ENCODE measurements at places on chromosomes 6 and 20.

DNA sequence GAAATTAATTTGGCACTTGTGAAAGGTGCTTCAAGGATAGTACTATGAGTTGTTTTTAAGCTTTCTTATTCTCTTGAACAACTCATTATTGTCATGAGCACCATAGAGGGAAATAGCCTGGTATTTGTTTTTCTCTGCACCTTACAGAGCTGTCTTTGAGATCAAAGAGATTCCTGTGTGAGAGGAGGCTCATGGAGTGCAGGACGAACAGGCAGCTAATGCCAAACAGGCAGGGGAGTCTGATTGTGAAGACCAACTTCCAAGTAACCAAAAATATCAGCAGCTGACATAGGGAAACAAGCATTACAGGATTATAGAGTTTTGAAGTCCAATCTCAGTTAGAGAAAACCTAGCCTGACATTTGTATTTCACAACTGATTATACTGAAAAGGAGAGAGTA lies 110.6 kb upstream of the TENT5A start:
- no peak for DNase-seq

- DNase-seq: no peak
Measured at GRCh38 chr6:52399511-52400312, 20.4 kb upstream of the EFHC1 start.

DNA sequence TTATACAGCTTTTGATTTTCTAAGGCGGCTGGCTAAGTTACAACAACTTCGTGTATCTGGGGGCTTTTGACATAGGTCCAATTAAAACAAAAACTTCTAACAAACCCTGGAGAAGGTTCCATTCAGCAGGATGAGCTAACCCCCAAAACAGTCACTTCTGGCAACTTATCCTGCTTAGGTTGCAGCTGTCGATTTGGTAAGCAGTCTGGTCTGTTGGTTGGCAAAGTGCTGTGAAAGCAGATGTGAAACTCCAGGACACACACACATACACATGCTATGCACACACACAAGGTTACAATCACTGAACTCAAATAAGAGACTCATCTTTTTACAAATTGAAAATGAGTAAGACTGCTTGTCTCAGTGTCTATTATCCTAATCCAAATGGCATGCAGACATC lies 119.0 kb upstream of the STMND1 start:
- DNase-seq: no peak

DNA sequence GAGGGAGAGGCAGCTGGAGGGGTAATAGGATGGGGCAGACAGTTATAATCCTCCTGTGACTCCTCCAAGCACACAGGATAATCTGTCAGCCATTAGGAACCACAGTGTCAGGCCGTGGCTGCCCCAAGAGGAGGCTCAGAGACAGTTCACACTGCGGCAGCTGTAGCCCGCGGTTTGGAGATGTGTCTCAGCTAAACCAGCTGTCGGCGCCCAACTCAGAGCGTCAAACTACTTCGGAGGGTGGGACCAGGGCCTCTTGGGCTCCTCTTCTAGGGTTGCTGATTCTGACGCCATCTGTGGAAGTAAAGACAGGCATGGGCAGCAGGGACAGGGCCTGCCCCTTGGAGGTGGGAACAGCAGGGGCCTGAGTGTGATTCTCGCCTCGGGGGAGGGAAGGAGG lies 309.8 kb downstream of the CDC5L start:
- DNase-seq: no peak

DNA sequence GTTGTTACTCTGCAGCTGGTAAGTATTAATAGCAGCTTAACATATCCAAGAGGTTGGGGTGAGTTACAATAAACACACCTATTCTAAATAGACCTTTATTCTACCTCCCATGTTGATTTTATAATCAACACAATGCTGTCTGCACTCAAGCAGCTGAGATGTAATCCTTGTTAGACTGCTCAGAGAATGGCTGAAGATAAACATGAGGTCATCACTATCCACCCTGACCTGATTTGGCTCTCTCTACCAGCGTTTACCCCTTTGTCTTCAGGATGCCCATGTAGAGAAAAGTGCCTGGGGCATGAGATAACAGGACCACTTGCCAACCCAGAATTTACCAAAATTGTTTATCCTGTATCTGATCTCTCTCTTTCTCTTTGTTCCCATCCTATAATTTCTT lies 220.7 kb upstream of the DEFB112 start:
- no peak for DNase-seq

DNA sequence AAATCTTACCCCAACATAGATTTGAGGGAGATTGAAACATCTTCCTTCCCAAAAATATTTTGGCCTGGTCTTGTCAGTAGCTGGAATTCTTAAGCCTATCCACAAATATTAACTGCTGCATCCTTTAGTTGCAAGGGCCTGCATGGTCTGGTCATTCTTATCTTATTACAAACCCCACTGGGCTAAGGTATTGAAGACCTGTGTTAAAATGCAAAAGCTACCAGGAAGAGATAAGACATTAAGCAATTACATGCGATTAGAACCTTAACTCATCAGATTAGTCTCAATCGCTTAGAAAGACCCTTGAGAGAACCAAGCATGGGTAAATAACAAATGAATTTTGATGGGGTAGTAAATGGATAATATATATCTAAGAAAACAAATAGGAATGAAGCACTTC lies 426.6 kb downstream of the FRK start:
- no peak for DNase-seq

- no peak for DNase-seq
Measured at GRCh38 chr6:153787341-153787606, 251.8 kb upstream of the OPRM1 start.

DNA sequence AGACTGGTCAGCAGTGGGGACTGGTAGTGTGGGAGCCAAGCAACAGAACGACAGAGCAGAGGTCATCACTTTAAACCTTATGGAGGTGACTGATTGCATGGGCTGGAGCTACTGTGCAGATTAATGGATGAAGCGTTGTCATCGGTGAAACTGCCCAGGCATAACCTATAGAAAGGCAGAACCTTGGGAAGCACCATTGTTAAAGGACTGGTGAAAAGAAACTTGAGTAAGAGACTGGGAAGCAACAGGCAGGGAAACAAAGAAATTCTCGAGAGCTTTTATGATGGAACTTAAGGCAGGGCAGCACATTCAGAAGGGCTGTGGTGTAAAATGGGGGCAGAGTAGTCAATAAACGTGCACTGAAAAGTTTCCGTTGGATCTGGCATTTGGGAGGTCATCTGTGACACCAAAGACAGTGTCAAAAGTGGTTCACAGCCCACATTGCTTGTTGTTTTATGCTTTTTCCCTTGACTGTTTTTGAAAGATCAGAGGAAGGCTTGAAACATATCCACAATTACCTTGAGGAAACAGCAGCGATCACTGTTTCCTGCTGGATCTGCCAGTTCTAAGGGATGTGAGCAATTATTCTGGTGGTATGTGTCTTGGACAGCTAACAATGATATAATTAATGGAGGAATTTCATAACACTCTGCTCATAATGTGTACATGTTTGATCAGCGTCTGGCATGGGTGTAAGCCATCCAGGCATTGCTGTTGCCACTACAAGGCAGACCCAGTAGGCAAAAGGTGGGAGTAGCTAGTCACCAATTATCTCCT lies 62.7 kb downstream of the LRRC1 start:
- DNase-seq: no peak

- DNase-seq: no peak
Measured at GRCh38 chr20:35551503-35551902, 9.6 kb downstream of the ERGIC3 start.

DNA sequence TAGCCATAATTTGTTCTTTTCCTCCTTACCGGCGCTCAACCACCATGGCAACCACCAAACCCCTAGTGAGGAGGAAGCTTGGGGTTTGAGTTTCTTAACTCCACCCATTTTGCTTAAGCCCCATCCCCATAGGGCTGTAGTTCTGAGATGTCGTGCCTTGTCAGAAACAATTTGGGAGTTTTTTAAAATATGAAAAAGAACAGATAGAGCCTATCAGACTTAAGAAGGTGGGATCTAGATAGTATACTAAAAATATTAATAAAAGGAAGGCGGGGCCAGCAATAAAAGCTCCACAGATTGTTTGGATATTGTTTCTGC lies 5.6 kb downstream of the BRD2 start:
- peak; percentile 76 for DNase-seq

GRCh38 chr20:17904027-17904426 lies 64.6 kb downstream of the SNX5 start:
- DNase-seq: no peak

GRCh38 chr6:30828027-30828962 lies 56.0 kb upstream of the DDR1 start:
- DNase-seq: peak; percentile 84

DNA sequence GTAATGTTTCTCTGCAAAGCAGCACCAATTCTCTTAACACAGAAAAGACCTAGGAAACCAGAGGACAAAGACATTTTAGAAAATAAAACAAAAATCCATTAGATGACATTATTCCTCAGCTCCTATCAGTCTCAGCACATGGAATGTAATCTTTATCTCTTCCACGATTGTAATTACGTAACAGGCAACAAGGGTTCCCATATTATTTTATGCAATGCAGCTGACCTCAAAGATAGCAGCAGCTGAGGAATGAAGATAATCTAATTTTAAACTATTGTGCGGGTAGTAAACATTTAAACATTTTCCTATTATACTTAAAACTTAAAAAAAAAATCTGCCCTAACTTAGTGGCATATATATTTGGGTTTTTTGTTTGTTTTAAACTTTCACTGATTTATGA lies 33.0 kb upstream of the PTCHD4 start:
- no peak for DNase-seq

DNA sequence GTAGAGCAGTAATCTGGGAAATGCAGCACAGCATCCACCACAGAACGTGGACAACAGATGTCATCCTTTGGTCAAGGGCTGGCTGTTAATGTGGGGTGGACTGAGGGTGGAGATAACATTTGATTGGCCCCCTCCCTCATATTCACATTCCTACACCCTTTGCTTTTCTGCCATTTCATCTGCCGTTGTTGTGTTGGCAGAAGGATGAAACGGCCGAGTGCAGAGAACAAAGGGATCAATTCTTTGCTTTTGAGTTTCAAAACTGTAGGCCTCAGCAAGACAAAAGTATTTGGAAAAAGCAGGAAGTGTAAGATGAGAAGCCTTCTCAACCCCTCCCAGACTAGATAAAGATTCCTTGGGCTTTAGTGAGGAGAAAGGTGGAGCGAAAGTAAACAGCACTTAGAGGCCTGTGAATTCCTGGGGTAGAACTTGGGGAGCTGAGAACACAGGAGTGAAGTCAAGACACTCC lies 74.2 kb upstream of the PHIP start:
- no peak for DNase-seq

DNA sequence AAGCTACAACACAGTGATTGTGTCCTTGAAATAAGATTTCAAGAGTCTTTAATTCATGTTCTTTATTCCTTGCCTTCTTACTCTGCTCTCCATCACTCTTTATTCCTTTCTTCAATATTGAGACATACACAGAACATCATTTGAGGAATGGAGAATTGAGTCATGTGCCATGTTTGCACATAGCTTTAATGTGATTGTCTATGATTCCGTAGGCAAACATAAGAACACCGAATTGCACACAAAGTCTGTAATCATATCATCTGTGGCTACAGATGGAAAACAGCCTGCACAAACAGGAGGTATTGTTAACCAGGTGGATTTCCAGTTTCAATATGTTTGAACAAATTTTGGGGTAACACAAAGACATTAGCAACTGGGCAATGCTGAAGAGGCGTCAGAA lies 571.6 kb upstream of the GJE1 start:
- no peak for DNase-seq

GRCh38 chr6:169930799-169931198 lies 179.4 kb downstream of the ERMARD start:
- DNase-seq: no peak

- no peak for DNase-seq
Measured at GRCh38 chr6:160031442-160031841, 62.6 kb downstream of the IGF2R start.

GRCh38 chr6:28384143-28384533 lies 15.4 kb downstream of the ZSCAN12 start:
- no peak for DNase-seq

- no peak for DNase-seq
Measured at GRCh38 chr6:170006900-170007467, 255.6 kb downstream of the ERMARD start.

DNA sequence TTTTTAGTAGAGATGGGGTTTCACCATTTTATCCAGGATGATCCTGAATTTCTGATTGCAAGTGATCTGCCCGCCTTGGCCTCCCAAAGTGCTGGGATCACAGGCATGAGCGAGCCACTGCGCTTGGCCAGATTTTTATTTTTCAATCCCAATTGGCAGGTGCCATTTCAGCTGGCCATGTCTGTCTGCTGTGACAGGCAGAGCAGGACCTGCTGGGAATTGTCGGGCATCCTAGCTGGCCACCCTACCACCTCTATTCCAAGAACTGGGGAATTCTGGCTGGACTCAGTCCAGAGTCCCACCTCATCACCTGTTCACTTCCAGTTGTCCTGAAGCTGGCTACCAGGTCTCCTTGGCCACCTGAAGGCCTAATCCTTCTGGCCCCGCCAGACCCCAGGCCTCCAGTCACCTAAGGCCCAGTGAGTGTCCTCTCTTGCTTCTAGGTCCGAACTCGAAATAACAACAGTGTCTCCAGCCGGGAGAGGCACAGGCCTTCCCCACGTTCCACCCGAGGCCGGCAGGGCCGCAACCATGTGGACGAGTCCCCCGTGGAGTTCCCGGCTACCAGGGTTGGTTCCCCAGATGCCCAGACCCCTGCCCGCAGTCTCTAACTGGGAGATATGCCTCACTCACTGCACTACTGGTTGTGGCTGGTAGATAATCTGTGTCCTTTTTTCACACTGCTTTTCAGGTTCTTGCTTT lies 24.0 kb downstream of the DNMT3B start:
- DNase-seq: no peak

DNA sequence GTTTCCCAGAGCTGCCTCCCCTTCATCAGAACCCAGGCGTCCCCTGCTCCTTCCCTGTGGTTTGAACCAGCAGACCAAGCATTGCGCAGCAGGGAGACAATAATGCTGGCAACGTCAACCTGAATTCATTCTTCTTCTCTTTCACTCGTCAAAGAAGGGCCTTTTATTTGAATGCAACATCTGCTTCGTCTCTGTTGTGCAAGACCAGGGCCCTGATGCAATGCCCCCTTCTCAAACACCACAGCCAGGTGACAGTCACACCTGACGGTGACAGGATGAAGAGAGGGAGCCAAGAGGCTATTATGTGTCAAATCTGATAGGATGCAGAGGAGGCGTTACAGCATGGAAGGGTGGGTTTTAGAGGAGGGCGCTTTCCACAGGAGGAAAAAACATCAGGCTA lies 8.0 kb downstream of the INSM1 start:
- no peak for DNase-seq

GRCh38 chr6:54255886-54256285 lies 52.4 kb upstream of the TINAG start:
- no peak for DNase-seq

- DNase-seq: peak; percentile 77
Measured at GRCh38 chr6:42661540-42662153, 60.8 kb downstream of the PRPH2 start.

DNA sequence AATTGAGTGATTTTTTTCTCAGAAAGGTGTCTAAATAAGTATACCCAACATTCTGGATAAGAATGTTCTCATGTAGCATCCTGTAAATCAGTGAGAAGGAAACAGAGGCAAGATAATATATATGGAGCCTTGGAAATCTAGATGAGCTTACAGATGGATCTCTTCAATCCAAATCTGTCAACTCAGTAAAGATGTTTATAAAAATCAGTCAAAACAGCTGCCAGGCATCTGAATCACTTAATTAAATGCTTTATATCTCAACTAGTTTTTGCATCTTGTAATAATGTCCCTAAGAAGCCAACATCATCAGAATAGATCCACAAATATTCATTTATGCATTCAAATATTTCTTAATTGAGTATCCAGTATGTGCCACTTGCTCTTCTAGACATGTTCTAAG lies 300.2 kb downstream of the KHDC1L start:
- DNase-seq: no peak

Measured in CD4-positive, alpha-beta T cell (primary cell).